Cardiac septum (tissue), 1 donor: ENCODE measurements at places on chromosomes 3 and 15. TPM values are rescaled to one million over a fixed set of nuclear protein-coding genes. Genes with fewer than 3 reads are reported as not detected.

GRCh38 chr3:127063916-127064315, 81.0 kb downstream of the PLXNA1 start:
- no peak for DNase-seq

DNA sequence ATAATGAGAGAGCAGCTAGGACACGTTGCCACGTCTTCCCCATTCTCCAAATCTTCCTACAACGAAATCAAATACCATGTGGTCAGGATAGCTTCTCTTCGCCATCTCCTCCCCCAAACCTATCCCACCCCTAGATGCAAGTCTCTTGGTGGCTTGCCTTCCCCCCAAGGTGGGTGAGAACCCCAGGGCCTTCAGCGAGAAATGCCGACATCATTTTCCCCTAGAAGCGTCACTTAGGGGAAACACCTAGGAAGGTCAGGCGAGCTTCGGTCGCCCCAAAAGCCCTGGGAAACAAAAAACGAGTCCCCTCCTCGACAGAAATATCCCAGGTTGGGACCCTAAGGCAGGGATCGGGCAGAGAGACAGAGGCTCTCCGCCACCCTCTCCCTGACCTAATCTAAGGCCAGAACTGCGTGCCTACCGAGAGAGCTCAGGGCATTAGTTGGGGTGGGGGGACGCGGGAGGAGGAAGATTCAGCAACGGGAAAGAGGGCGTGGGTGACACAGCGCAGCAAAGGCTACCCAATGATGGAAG, 502 bp downstream of the DPH3 start:
- DNase-seq = no peak

DNA sequence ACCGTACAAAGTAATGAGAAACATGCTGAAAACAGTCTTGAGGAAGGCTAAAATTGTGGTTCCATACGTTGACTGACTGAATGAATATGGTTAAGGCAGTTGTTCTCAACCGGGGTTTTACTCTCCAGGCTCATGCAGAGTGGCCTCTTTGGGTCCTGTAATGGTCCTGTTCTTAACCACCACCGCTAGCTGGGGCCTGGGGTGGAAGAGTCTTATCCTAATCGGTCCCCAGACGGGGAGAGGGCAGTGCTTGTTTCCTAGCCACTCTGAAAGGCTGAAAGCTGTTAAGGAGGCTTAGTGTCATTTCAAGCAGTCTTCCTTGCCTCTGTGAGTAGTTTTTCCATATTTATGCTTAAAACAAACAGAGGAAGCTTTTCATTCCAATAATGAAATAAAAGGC, 32.0 kb downstream of the SELENOT start:
- no peak for DNase-seq

DNA sequence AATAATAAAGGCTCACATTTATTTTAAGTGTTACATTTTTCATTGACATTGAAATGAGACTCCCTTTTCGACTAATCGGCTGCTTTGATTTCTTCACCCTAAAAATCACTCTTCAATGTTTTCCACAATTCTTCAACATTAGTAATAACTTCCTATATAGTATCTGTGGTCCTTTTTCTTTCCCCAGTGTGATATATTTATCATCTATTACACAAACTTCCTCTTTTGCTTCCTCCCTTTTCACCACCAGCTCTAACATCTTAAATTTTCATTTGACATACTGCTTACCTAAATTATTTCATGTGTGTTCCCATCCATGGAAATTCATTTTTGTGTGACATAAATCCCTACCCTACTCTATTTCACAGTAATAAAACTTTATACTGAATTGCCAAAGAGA, 244.4 kb downstream of the TIGIT start:
- DNase-seq = no peak

THAP10 gene
- total RNA-seq = 3.5 TPM

CLDN18 gene
- total RNA-seq = not detected
